ENCODE measurements at places on chromosomes 7 and 10.
A peak's percentile ranks its signal among the peaks of the same experiment; 100 is the strongest.

DNA sequence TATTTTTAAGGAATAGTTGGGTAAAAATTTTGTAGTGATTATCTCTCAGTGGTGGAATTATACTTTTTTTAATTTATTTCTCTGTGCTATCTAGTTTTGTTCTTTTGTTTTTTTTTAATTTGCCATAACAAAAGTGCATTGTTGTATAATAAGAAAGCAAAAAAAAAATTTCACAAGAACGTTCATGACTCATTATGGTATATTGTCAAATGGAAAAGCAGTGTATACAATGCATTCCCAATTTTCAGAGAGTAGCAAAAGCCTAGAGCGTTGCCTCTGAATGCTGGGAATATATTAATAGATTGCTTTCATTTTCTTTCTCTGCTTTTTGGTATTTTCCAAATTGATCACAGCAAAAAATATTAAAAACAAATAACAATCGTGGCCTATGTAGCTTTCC is 46.3 kb upstream of the GPAM start:
- DNase-seq = no peak

DNA sequence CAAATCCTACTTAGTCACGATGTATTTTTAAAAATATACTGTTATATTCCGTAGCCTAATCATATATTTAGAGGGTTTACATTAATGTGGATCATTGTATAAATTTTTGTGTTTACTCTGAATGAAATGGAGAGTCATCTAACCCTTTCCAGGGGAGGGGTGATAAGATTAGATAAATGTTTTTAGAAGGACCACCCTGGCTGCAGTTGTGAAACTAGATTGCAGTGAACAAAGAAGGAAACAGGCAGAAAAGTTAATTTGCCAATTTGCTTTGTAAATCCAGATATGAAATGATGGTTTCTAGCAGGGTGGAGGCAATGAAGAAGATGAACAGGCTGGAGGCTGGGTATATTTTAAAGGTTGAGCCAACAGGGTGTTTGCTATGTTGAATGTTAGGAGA is 477.7 kb upstream of the ZMIZ1 start:
- DNase-seq = no peak

- DNase-seq = no peak
Measured at GRCh38 chr10:130902471-130902870, 409.1 kb downstream of the TCERG1L start.

- no peak for DNase-seq
Measured at GRCh38 chr7:105209870-105210269, 178.9 kb downstream of the SRPK2 start.

DNA sequence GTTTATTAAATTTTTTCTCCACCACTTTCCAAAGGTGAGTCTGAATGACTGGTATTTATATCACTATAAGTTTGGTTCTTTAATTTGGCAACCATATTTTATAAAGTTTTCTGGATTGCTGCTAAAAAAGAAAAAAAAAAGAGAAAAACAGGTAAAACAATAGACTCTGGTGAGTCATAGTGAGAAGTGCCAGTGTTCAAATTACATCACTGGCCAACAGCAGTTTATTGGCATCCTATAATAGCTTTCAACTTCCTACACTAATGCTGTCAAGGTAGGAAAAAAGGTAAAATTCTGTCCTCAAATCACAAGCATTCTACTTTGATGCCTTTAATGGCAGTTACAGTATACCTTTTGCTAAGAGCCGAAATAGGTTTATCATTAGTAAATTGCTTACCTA is 808.8 kb downstream of the GRM8 start:
- no peak for DNase-seq

DNA sequence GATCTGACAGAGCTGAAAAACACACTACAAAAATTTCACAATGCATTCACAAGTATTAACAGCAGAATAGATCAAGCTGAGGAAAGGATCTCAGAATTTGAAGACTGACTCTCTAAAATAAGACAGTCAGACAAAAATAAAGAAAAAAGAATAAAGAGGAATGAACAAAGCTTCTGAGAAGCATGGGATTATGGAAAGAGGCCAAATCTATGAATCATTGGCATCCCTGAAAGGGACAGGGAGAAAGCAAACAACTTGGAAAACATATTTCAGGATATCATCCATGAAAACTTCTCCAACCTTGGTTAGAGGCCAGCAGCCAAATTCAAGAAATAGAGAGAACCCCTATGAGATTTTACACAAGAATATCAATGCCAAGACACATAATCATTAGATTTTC is 804.8 kb upstream of the IGFBP3 start:
- DNase-seq = no peak

GRCh38 chr7:53473371-53473770 is 437.9 kb downstream of the POM121L12 start:
- no peak for DNase-seq

GRCh38 chr10:43315535-43316207 is 48.8 kb upstream of the RASGEF1A start:
- peak; percentile 96 for DNase-seq

DNA sequence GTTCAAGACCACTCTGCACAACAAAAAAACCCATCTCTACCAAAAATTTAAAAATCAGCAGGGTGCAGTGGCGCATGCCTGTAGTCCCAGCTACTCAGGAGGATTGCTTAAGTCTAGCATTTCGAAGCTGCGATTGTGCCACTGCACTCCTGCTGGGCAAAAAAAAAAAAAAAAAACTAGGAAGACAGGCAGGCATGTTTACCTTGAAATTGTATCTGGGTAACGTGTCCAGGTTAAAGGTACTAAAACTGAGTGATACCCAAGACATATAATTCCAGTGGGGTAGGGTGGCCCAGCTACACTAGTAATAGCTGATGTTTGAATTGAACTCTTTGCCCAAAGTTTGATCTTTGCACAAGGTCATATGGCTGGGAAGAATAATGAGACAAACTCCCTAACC is 16.2 kb downstream of the GHITM start:
- DNase-seq = no peak

- no peak for DNase-seq
Measured at GRCh38 chr7:101718363-101719122, 89.4 kb upstream of the MYL10 start.

Measured in small intestine (tissue), 16 donors.